SJCRH30 (cell line): ENCODE measurements at places on chromosomes 12 and 14. TPM values are rescaled to one million over a fixed set of nuclear protein-coding genes. Genes with fewer than 3 reads are reported as not detected.

SLC24A4 gene
- 0.02 TPM in 1 of 2 replicates, not detected in the other for total RNA-seq

ARMH4 gene
- 0.45 and 1.3 TPM in 2 replicates for total RNA-seq

FGF23 gene
- total RNA-seq = 0.02 TPM in 1 of 2 replicates, not detected in the other

TECPR2 gene
- total RNA-seq = 8.6 and 9.1 TPM in 2 replicates

- no peak for DNase-seq
These were observed 3.9 kb downstream of the B3GNT4 start for GRCh38 chr12:122207391-122207790.

DNA sequence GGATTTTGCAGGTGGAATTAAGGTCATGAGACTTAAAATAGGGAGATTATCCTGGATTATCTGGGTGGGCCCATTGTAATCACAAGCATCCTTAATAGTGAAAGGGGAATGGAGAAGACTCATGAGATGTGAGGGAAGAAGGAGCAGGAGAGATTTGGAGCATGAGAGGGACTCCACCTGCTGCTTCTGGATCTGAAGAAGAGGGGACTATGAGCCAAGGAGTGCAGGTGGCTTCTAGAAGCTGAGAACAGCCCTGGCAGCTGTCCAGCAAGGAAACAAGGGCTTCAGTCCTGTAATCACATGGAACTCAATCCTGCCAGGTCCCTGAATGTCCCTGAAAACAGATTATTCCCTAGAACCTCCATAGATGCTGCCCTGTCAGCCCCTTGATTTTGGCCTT lies 67.8 kb downstream of the PELI2 start:
- no peak for DNase-seq

DNA sequence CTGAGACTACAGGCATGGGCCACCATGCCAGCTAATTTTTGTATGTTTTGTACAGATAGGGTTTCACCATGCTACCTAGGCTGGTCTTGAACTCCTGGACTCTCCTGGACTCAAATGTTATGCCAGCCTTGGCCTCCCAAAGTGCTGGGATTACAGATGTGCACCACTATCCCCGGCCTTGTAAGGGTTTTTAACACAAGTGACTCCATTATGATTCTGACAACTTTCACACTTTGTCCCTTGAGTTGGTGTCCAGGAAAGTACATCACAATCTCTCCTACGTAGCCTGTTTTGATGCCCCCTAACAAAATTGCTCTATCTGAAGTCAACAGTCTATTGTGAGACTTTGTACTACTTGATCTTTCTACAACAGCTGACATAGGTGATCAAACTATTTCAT lies 11.4 kb upstream of the METAP2 start:
- no peak for DNase-seq

DNA sequence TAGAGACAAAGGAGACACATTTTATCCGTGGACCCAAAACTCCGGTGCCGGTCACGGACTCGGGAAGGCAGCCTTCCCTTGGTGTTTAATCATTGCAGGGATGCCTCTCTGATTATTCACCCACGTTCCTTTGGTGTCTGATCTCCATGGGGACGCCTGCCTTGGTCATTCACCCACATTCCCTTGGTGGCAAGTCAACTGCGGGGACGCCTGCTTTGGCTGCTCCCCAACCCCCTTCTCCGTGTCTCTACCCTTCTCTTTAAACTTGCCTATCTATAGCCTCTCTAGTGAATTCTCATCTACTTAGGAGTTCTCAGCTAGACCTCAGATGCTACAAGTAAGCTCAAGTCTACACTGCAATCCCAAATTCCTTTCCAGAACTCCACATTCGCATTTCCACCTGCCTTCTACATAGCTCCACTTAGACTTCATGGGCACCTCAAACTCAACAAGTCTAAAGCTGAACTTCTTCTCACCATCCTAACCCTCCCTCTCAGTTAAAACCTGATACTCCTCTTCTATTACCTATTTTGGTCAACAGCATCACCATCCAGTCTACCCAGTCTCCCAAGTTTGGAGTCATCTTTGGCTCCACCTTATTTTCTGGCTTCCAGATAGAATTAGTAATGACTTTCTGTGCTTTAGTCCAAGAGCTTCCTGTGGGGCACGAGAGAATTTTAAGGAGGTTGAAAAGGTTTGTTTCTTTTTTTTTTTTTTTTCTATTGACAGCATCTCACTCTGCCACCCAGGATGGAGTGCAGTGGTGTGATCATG lies 14.4 kb downstream of the SPTLC2 start:
- no peak for DNase-seq

DNA sequence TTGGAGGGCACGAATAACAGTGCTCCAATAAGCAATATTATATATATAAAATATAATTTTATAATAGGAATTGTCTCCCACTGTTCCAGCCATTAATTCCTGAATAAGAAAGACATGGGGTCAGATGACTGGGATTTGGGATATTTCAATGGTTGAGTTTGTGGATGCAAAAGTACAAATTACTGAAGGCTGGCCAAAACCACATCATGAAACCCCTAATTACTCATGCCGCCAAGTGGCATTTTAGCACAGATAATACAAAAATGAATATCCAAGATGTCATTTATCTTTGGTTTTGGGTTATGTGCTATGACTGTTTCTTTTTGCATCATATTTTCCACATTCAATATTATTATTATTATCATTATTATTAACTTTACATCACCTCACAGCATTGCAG lies 261.4 kb upstream of the TBX3 start:
- DNase-seq = no peak

- no peak for DNase-seq
These were observed 18.0 kb downstream of the RAP1B start for GRCh38 chr12:68628698-68629097.
